CD4-positive, alpha-beta T cell (primary cell): ENCODE measurements at places on chromosomes 6 and 20. TPM values are rescaled to one million over a fixed set of nuclear protein-coding genes. Genes with fewer than 3 reads are reported as not detected.

The TREM2 gene
- total RNA-seq: not detected

The SMLR1 gene
- not detected for total RNA-seq

The RBPJL gene
- total RNA-seq: not detected

DNA sequence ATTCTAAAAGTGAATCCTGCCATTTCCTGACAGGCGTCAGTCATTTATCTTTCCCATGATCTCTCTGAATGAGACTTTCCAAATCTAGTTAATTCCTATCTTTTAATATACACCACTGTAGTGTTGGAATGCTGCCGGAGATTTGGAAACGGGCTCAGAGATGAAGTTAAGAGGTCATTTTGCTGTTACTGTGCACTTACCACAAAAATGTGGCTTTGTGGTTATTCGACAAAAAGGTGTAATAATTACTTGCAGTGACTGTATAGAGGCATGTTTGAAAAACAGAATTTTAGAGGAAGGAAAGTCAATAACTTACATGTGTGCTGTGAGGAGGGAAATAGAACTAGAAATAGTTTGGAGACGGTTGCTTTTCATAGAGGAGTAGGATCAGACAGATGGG lies 460.2 kb upstream of the BTBD3 start:
- DNase-seq: no peak

- DNase-seq: no peak
Measured at GRCh38 chr20:44884907-44885391, 556 bp upstream of the YWHAB start.

- peak; percentile 71 for DNase-seq
Measured at GRCh38 chr6:128519931-128520435, 416 bp downstream of the PTPRK start.

- no peak for DNase-seq
Measured at GRCh38 chr6:105069821-105070445, 109.9 kb downstream of the POPDC3 start.

DNA sequence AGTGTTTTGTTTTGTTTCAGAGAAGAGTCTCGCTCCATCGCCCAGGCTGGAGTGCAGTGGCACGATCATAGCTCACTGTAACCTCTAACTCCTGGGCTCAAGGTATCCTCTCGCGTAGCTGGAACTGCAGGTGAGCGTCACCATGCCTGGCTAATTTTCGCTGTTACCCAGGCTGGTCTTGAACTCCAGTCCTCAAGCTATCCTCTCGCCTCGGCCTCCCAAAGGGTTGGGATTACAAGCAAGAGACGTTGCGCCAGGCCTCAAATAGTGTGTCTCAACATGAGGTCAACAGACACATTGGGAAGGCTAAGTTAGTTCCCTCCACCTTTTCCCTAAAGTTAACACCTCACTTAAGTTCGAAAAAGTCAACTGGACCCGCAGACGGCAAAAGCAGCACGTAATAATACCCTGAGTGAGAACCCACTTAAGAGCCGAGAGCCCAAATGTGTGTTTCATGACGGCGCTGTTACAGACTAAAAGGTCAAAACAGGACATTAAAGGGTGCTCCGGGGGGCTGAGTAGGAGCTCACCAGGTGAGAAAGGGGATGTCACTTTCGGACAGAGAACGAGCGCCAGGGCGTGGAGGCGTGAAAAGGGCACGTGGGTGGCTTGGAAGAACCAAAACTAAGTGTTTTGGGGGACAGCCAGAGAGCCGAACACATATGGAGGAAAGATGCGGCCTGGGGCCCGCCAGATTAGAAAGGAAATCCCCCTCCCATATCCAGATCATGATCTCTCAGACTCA lies 499 bp downstream of the TTI1 start:
- no peak for DNase-seq

DNA sequence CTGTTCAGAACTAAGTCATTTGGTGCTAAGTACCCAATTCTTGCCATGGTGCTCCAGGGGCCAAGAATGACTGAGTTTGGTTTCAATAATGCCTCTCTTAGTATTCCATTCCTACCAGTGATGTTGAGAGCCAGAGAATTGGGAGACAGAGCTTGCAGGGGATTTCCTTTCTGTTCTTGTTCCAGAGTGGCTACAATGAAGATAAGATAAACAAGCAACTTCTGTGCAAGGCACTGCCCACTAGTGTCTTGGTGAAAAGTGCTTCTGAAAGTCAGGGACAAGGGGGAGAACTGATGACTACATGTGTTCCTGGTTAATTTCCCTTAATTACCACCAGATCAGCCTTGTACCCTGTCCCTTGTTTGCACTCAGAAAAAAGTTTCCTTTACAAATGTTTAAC lies 421.6 kb downstream of the BCKDHB start:
- DNase-seq: no peak

GRCh38 chr6:24231438-24231977 lies 105.5 kb downstream of the NRSN1 start:
- no peak for DNase-seq

The NKX2-2 gene
- total RNA-seq: not detected

The WFDC5 gene
- not detected for total RNA-seq

DNA sequence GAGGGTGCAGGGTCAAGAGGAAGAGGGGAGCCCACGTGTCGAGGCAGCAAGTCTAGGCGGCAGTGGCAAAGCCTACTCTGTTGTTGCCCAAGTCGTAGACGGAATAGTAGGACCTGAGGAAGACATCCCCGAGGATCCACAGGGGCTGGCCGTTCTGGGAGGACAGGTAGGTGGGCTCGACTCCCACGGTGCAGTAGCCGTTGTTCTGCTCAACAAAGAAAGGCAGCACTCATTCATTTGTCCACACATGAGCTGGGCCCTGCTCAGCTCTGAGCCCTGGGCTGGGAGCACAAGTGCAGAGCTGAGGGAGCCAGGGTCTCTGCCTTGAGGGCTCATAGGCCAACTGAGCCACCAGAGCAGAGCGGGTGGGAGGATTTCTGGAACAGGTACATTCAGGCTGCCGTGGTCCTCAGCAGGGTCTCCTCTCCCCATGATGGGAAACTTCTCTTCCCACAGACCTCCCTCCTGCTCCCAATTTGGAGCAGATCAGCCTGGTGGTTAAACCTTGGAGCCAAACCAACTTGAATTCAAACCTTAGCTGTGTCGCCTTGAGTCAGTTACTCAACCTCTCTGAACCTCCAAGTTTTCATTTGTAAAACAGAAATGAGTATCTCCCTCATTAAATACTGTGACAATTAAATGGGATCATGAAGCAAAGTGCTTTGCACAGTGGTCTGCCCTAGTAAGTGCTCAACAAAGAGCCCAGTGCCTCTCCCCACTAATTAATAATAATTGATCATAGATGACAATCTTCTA lies 1.6 kb upstream of the TFEB start:
- DNase-seq: no peak

DNA sequence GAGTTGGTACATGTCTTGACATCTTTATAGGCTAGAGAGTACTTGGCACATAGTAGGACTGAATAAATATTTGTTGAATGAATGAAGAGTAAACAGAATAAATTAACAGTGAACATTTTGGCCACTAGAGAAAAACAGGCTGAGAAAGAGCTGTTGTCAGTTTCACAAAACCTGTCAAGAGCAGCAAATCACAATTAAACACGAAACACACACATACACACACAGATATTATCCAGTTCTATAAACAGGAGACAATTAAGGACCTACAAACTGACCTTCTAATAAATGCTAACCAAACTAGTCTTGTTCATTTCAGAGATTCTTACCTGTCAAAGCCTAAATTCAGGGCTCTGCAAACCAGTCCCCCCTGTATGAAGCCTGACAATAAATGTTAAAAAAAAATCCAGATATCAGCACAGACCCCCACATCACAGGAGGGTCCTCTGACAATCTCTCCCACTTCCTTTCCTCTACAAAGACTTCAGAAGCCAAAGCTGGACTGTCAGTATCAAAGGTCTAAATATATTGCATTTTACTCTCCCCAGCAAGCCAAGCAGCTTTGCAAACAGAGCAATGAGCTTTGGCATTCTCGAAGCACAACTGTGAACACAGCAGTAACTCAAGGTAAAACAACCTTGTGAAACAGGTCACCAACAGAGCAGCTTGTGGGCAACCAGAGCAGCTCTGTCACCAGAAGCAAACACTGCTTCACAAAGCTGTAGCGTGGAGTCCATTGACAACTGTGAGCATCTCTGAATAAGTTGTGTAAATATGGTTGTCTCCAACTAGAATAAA lies 229.9 kb downstream of the TBXT start:
- no peak for DNase-seq

- DNase-seq: no peak
Measured at GRCh38 chr20:47019121-47019824, 124.6 kb downstream of the EYA2 start.

DNA sequence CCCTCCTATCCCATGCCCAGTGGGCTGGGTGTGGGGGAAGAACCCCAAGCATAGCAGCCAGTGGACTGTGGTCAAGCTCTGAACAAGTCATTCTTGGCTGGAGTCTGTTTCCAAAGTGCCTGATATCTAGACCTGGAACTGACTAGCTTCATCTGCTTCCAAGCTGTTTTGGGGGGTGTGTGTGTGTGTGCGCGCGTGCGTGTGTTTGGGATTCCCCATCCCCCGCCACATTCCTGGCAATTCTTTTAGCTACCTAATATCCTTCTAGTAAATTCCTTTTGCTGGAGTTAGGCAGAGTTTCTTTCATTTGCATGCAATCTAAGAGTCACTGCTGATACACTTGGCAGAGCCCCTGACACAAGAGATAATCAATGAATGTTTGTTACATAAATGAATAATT lies 7.8 kb downstream of the PAK5 start:
- DNase-seq: no peak

DNA sequence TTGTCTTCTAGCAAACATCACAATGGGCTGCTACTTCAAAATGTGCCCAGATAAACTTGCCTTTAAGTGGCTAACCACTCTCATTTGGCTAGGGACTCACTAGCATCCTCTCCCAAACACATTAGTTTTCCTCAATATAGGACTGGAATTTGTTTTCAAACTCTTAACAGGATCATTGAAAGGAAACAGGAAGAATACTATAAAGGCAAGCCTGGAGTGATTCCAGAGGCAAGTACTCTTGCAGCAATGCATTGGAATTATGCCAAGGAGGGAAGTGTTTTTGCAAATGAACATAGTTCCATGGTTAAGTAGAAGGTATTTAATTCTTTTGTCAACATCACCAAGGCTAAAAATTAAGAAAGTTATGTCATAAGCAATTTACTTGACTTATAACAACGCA lies 12.2 kb downstream of the EPHA7 start:
- no peak for DNase-seq

The ADTRP gene
- total RNA-seq: 15.2 TPM

- DNase-seq: no peak
Measured at GRCh38 chr6:141963543-141964295, 169.0 kb upstream of the GJE1 start.

DNA sequence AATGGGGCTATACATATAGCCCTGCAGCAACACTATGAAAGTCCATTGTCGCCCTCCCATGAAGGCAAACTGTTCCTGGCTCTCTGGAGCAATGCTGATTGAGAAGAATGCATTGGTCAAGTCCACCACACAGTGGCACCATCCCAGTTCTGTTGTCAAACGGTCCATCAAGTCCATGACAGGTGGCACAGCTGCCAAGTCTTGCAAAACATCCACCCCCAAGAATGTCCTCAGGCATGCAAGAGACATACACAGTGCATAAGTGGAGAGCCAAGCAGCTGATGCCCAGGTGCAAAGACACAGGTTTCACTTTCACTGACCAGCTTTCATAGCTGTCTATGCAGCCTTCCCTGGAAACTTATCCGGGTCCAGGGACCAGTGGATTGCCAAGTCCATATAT lies 17.5 kb downstream of the ZNF391 start:
- DNase-seq: no peak

- DNase-seq: peak; percentile 73
Measured at GRCh38 chr6:139291813-139292619, at the start of gene TXLNB. TSS of gene TXLNB (minus strand) at chr6:139291998. CDS start at chr6:139288899, 3,099 bp downstream.

DNA sequence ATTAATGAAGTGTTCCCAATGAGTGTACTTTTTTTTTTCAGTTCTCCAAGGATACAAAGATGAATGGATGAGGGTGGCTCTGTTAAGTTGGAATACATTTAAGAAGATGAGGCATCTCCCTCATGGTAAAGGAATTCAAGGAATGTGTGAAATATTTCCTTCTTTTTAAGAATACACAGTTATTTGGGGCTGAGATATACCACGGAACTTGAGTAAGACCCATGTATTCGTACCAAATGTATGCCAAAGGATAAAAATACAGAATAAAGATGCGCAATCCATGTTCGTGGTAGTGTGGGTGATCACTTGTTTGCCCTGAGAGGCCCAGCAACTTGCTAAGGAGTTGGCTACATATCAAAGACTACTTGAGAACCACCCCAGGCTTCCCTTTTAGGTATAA lies 164.2 kb upstream of the TCF21 start:
- no peak for DNase-seq

- DNase-seq: no peak
Measured at GRCh38 chr6:130105996-130106704, 87.8 kb downstream of the L3MBTL3 start.

The EPHA7 gene
- total RNA-seq: not detected

- no peak for DNase-seq
Measured at GRCh38 chr6:41573985-41574384, 27.8 kb downstream of the FOXP4 start.

DNA sequence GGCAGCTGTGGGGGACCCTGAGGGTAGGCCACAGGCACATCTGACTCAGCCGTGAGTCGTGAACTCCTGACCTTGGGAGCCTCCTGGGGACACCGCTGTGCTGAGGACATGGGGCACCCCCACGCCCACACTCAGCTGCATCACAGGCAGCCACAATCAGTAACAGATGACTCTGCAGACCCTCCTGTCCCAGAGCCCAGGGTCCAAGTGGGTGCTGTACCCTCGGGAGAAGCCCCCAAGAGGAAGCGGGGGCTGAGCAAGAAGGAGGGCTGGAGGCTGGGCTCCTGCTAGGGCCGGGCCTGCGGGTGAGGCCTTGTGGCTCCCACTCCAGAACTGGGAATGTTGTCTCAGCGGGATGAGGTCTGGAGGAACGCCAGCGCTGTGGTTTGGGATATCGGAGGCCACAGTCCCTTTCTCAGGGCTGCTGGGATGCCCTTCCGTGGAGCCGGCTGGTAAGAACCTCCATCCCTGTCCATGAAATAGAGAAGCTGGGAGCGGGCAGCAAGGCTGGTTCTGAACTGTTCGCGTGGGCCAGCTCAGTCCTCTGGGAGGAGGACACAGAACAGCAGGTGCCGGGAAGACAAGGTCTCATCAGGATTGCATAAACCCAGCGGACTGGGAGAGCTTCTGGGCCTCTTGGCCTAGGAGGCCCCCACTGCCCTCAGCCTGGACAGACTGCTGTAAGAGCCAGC lies 3.1 kb upstream of the LAMA5 start:
- no peak for DNase-seq

- no peak for DNase-seq
Measured at GRCh38 chr20:8183526-8183925, 51.5 kb downstream of the PLCB1 start.

DNA sequence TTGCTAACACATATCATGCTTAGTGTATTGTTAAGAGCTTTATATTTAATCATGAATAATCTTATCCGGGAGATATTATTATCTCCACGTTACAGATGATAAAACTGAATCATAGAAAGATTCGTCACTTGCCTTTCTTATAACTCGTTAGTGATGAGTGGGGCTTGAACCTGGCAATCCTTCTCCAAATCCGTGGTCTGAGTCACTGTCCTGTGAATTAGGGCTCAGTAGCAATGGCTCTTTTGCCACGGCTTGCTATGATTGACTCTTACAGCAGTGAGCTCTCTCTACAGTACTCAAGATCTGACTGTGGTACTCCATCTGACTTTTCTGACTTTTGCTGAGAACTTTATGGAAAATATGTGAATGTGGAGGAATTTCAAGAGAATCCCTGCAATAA lies 246.9 kb downstream of the PACRG start:
- no peak for DNase-seq

GRCh38 chr6:142329486-142330113 lies 27.8 kb downstream of the ADGRG6 start:
- DNase-seq: no peak
